NCI-H1092 (cell line): ENCODE measurements at places on chromosomes 6 and 20.

DNA sequence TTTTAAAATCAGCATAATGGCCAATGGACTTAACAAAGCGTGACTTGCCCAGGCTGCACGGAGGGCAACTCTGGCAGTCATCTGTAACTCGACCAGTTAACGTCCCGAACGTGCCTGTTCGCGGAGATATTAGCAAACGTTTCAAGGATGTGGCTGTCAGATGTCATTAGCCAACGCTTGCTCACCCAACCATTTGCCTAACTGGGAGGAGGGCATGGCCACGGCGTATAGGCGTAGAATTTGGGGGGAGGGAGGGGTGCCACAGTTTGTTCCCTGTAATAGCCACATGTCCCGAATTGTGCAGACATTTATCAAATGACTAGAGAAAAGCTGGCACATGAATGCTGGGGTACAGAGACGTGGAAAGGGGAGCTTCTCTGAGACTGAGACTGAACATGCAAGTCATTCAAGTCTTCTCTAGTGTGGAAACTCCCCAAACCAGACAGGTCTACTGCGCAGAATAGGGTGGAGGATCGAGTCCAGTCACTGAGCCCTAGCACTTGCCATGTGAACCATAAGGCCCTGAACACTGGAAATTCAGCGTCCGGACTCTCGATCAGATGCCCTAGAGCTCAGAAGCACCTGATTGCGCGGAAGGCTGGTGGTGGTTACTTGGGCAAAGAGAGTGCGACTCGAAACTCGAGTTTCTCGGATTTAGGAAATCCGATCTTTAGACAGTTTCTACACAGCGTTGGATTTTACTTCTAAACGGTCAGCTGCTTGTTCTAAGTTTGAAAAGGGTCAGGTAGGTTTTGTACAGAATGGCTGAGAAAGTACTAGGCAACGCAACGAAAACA is 32.6 kb downstream of the TFAP2B start:
- DNase-seq = no peak

GRCh38 chr20:33644313-33645071 is 17.6 kb upstream of the C20orf144 start:
- DNase-seq = no peak

DNA sequence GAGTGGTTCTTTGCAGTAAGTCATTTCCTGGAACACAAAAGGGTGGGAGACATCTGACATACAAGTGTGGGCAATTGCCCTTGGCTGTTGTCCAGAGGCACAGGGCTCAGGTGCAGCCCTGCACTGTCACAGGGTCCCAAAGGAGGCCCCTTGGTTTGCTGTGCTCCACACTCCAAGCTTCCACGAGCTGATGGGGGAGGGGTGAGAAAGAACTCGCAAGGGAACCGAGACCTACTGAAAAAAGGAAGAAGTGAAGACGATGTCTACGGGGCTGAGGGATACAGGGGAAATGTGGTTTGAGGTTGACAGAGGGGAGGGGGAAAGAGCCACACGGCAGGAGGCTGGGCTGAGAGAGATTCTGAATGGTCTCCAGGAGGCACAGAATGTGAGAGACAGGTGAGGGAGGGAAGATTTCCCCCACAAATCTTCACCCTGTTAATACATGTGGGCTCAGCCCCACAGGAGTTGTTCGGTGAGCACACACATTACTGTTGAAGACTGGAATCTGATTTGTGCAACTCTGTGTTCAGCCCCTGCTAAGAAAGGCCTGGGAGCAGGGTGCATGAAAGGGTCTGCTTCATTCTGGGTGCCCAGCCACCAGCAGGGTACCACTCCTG is 123.4 kb downstream of the LY86 start:
- no peak for DNase-seq

DNA sequence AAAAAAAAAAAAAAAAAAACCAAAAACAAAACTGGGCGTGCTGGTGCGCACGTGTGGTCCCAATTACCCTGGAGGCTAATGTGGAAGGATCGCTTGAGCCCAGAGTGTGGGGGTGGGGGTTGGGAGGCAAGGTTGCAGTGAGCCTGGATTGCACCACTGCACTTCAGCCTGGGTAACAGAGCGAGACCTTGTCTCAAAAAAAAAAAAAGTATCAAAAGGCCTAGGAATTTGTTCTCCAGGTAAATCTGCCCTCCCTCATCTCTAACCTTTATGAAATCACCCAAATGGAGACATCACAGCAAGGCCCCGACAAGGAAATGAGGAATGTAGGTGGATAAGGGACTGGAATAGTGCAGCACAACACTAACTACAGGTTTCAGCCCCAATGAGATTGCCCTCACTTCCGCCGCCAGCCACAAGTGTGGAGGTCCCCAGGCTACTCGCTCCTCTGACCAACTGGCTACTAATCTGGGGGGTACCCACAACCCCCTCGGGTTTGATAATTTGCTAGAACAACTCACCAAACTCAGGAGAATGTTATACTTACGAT is 36.8 kb upstream of the DDR1 start:
- no peak for DNase-seq

- DNase-seq = no peak
Measured at GRCh38 chr6:132797951-132798868, at the start of gene SLC18B1. Gene SLC18B1, minus strand, starts transcription at chr6:132798637. Its CDS starts 181 bp downstream, at chr6:132798456.

- DNase-seq = no peak
Measured at GRCh38 chr20:34566978-34567891, 8.7 kb downstream of the MAP1LC3A start.

- no peak for DNase-seq
Measured at GRCh38 chr6:31702405-31702818, 712 bp downstream of the ABHD16A start.

DNA sequence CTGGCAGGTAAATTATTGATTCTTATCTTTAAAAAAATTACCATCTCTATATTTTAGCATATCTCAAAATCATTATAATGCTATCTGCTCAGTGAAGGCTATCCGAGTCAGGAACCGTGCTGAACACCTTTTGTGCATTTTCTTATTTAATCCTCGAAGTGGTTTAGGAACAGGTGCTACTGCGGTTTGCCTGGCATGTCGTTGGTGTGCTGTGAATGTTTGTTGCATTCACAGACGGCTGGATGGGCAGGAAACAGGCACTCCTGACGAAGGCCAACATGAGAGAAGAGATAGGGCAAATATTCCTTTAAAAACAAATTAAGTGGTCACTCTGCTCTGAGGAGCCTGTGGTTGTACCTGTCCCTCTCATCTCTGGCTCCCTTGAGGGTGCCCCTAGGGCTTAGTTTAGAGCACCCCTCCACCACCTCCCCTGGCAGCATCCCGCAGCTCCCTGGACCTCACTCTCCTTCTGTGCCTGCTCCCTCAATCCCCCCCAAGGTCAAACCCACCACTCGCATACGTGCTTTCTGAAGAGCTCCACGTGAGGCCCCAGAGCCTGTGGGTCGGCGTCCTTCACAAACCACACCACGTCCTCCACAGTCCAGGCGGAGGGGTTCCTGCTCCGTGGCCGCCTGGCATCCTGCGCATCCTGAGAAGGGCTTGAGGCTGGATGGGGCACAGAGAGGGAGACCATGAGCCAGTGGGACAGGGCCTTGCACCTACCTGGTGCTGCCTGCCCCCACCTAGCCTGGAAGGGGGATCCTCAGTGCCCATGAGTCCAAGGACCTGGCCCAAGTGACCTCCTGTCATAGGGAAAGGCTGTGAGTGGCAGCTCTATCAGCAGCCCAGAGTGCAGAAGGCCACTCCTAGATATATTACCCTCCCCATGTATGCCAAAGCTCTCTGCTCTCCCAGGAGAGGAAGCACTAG is 116.5 kb downstream of the SCML4 start:
- DNase-seq = no peak

- no peak for DNase-seq
Measured at GRCh38 chr20:3970016-3970415, 45.3 kb downstream of the RNF24 start.

DNA sequence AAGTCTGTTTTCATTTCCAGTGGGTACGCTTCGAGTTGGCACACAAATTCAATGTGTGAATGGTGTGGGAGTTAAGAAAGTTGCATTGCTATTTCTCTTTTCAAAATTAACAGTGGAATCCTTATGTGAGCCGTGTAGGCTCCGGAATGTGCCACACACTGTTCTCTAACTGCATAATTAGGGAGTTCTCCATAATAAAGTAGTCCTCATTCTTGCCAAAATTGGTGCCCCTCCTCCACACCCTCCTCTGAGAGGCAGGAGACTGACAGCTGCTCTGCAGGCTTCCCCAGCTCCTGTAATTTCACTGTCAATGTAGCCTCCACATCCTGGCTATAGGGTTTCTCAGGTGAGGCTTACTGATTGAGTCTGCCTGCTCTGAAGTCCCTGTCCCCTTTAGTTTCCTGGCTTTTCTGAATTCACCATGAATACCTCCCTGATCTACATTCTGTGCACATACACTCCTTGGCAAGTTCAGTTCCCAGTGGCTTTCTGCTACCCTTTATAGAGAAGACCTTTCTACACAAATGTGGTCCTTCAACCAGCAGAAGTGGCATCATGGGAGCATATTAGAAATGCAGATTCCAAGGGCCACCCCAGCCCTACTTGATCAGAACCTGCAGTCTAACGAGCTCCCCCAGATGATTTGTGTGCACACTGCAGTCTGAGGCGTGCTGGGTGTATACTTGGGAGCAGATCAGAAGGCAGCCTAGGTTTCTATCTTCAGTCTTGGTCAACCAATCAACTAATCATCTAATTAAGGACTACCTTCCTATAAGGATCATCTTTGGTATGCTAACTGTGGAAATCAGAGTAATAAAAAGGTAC is 19.9 kb upstream of the CCN6 start:
- DNase-seq = no peak

GRCh38 chr6:138485586-138486248 is 13.6 kb downstream of the NHSL1 start:
- no peak for DNase-seq

- no peak for DNase-seq
Measured at GRCh38 chr20:36784900-36785299, 11.3 kb upstream of the DSN1 start.

DNA sequence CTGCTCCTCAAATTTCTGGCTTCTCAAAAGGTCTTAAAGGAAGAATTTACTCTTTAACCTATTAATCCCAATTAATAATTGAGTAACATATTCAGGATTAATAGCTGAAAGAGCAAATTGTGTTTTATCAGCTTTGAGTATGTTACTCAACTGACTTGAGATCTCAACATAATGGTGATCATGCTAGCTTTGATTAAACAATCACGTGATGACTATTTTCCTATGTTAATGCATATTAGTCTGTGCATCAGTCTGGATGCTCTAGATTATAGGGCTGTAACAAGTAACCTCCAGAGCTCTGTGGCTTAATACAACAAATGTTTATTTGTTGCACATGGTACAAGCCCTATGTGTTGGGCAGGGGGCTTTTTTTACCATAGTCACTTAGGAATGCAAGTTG is 313.4 kb upstream of the BTBD3 start:
- no peak for DNase-seq

DNA sequence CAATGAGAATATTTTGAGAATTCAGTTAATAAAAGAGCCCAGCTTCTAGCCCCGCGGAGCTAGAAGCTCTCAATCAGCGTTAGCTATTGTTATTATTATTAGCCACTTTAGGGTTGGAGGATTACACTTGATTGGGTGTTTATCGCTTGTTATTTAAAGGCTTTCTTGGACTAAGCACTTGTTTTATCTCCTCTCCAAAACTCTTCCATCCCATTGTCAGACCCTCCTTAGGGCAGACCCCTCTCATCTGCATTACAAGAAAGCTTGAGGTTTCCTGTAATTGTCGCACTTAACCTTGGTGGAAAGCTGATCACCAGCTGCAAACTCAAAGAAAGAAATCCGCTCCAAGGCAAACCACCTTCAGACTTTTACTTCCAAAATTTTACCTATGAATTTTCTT is 4.8 kb downstream of the DPPA5 start:
- DNase-seq = no peak

GRCh38 chr6:17035257-17036064 is 66.4 kb upstream of the STMND1 start:
- no peak for DNase-seq

GRCh38 chr6:167956491-167956890 is 41.0 kb upstream of the KIF25 start:
- DNase-seq = no peak

- DNase-seq = no peak
Measured at GRCh38 chr6:83870649-83871048, 11.2 kb downstream of the CYB5R4 start.

DNA sequence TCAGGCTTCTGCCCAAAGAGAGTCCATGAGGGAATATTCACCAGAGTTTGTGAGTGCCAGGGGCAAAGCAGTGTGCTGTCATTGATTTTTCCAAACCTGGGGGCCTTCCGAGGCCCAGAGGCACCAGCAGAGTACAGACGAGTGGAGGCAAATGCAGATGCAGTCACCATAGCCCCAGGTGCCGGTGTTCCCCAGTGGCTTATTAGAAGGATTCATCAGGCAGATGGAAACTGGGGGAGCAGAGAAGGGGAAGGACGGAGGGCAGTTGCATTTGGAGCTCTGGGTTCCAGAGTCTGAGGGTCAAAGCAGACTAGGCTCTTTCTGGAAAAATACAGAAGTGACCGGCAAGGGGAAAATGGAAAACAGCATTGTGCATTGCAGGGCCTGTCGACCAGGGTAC is 184.2 kb downstream of the ANKRD60 start:
- DNase-seq = no peak

GRCh38 chr6:16043171-16044135 is 85.4 kb upstream of the MYLIP start:
- DNase-seq = no peak

GRCh38 chr20:17786221-17786718 is 86.5 kb downstream of the BANF2 start:
- DNase-seq = no peak

DNA sequence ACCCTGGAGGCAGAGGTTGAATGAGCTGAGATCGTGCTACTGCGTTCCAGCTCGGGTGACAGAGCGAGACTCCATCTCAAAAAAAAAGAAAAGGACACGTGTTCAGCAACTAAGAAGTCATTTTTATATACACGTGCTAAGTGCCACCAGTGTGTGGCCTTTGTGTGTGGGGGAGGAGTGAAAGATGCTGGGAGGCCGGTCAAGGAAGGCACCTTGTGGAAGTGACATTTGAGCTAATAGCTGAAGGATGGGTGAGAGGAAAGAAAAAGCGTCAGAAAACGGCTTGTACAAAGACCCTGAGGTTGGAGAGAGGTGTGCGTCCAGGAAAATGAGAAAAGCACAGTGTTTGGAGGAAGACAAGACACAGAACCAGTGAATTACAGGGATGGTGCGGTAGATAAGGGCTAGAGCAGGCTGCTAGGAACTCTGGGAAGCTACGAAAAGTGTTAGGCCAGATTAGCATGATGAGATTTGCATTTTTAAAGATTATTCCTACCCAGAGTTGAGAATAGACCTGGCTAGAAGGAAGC is 11.6 kb downstream of the RREB1 start:
- no peak for DNase-seq

GRCh38 chr6:104572901-104573300 is 286.8 kb downstream of the HACE1 start:
- no peak for DNase-seq

- no peak for DNase-seq
Measured at GRCh38 chr6:1580109-1580508, 29.6 kb upstream of the FOXC1 start.

- DNase-seq = no peak
Measured at GRCh38 chr6:100305209-100305869, 159.4 kb downstream of the SIM1 start.
